ENCODE measurements at places on chromosomes 4 and X. TPM values are rescaled to one million over a fixed set of nuclear protein-coding genes. Genes with fewer than 3 reads are reported as not detected.

Gene POU4F2
- not detected for polyA plus RNA-seq

Gene HTR2C
- 0.01 TPM for polyA plus RNA-seq

Gene DGAT2L6
- polyA plus RNA-seq, result not detected

Gene CT45A1
- polyA plus RNA-seq, result not detected

Gene EGFL6
- 3.1 TPM for polyA plus RNA-seq

Gene UGT8
- 1.3 TPM for polyA plus RNA-seq

Gene CCDC149
- polyA plus RNA-seq, result 2.4 TPM

Gene GPR78
- 4.7 TPM for polyA plus RNA-seq

Gene ZRSR2
- polyA plus RNA-seq, result 11.9 TPM

Gene NSG1
- polyA plus RNA-seq, result 11.3 TPM

Gene SPANXC
- polyA plus RNA-seq, result not detected

Measured in esophagus (tissue), 2 donors.